ENCODE measurements at places on chromosomes 11 and 22. TPM values are rescaled to one million over a fixed set of nuclear protein-coding genes. Genes with fewer than 3 reads are reported as not detected.

GRCh38 chr11:35085531-35086165, 53.3 kb upstream of the CD44 start:
- no peak for DNase-seq

- no peak for DNase-seq
Measured at GRCh38 chr11:77208535-77208934, 80.5 kb downstream of the MYO7A start.

DNA sequence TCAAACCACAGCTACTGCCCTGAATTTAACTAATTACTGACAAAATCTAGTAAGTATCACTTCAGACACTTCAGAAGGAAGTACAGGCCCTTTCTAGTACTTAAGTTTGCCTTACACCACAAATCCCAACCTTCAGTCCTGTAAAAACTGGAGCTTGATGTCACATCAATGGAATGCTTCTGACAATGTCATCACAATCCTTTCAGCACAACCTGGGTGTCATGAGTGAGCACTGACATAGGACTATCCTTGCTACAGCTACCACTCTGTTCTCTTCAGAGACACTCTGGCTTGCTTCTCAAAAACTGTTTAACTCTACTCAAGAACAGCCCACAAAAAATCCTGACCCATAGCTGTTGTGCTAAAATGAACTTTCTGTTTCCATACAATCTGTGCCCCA, 108.2 kb downstream of the RRM1 start:
- DNase-seq: no peak

DNA sequence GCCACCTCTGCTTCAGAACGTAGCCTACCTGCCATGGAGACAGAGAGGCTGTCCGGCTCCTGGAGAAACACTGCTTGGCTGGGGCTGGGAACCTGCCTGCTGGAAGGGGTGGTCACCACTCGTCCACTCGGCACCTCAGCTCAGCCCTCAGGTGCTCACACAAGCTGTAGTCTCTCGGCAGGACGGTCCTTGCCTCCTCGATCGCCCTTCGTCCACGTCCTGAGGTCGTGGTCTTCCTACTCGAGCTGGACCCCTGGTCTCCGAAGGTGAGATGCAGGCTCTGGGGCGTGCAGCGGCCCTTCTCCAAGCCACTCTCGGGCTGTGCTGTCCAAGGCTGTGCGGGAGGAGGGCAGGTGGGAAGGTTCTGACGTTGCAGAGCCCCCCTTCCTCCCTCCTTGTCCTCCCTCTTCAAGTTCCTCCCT, at the start of gene TBX10:
Gene TBX10, minus strand, starts transcription at position 326 of the 422 bp plus-strand sequence. Its CDS starts 291 bp downstream, at position 35.
- DNase-seq: no peak

OR8D4 gene
- total RNA-seq: 0.58 TPM
